ENCODE measurements at places on chromosomes 13 and 19. TPM values are rescaled to one million over a fixed set of nuclear protein-coding genes. Genes with fewer than 3 reads are reported as not detected.

GRCh38 chr13:93499991-93500390 lies 273.4 kb downstream of the GPC6 start:
- no peak overlapping the region for H3K27ac ChIP-seq
- no peaks in the 10 kb centered on the region for H3K27me3 ChIP-seq
- no peaks in the 10 kb centered on the region for H3K36me3 ChIP-seq
- H3K4me3 ChIP-seq = no peak overlapping the region

DNA sequence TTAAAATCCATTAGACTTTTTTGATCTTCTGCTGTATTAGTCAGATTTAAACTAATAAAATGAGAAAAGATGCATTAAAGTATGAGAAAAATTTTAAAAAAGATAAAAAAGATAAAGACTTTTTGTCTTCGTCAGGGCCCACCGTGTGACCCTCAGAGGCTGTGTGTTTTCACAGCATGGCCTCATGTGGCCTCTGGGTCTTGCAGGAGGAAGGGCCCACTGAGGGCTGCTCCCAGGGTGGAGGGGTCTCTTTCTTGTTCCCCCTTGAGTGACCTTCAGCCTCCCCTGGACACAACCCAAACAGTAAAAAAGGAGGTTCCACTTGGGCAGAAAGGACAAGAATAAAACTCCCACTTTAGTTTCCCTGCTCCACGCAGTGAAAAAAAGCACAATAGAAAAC lies 57.1 kb upstream of the RANBP3 start:
- no peak for DNase-seq
- no peaks in the 10 kb centered on the region for H3K4me1 ChIP-seq
- peak overlapping the region; percentile 83 for H3K27ac ChIP-seq

DNA sequence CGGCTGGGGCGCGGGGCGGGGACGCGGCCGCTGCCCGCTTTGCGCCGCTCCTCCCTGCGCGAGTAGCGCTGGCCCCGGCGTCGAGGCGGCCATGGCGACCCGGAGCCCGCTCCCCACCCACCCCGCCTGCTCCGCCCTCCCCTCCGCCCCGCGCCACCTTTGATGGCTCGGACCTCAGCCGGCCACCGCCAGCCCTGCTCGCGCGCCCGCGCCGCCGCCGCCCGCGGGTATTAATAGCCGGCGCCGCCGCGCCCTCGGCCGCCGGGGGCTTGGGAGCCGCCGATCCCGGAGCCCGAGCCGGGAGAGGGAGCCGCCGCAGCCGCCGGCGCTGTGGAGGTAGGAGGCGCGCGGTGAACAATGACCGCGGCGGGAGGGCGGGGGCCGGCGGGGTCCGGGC lies 261 bp downstream of the FARP1 start:
- peaks cover 25% of the 10 kb centered on the region for H3K4me1 ChIP-seq
- H3K4me3 ChIP-seq = no peak overlapping the region
- no peaks in the 10 kb centered on the region for H3K36me3 ChIP-seq
- H3K27me3 ChIP-seq = no peaks in the 10 kb centered on the region
- H3K27ac ChIP-seq = no peak overlapping the region

- H3K4me3 ChIP-seq = peak overlapping the region; percentile 57
- no peaks in the 10 kb centered on the region for H3K27me3 ChIP-seq
- H3K4me1 ChIP-seq = peaks cover 9% of the 10 kb centered on the region
- peak; percentile 48 for DNase-seq
- peak overlapping the region; percentile 47 for H3K27ac ChIP-seq
Measured at GRCh38 chr13:27953676-27954405, 15.3 kb downstream of the CDX2 start.

DNA sequence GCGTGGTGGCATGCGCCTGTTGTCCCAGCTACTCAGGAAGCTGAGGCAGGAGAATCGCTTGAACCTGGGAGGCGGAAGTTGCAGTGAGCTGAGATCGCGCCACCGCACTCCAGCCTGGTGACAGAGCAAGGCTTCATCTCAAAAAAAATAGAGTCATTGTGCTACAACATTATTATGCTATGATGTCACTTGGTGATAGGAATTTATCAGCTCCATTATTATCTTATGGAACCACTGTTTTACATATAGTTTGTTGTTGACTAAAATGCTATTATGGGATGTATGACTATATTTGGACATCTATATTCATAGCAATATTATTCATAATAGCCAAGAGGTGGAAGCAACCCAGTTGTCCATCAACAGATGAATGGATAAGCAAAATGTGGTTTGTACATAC lies 26.4 kb upstream of the SLC7A1 start:
- no peaks in the 10 kb centered on the region for H3K4me1 ChIP-seq
- no peak overlapping the region for H3K4me3 ChIP-seq
- H3K27me3 ChIP-seq = no peaks in the 10 kb centered on the region

DNA sequence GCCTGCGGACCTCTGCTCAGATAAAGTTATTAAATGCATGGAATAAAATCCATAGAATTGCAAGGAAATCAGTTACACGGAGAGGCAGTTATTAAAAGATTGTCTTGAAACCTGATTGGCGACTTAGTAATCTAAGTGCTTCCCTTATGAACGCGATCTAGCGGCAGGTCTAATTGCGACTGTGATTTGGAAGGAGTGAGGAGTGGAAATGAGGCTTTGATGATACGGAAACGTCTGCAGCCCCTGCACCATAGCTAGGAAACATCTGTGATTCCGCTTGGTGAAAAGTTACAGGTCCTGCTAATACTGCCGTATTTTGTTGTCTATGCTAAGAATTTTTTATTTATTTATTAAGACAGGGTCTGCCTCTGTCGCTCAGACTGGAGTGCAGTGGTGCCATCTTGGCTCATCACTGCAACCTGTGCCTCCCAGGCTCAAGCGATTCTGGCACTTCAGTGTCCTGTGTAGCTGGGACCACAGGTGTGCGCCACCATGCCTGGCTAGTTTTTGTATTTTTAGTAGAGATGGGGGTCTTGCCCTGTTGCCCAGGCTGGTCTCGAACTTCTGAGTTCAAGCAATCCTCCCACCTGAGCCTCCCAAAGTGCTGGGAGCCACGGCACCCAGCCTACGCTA lies 887 bp downstream of the NDUFS7 start:
- no peak for DNase-seq
- no peaks in the 10 kb centered on the region for H3K27me3 ChIP-seq
- H3K27ac ChIP-seq = peak overlapping the region; percentile 90
- H3K36me3 ChIP-seq = peaks cover 2% of the 10 kb centered on the region

DNA sequence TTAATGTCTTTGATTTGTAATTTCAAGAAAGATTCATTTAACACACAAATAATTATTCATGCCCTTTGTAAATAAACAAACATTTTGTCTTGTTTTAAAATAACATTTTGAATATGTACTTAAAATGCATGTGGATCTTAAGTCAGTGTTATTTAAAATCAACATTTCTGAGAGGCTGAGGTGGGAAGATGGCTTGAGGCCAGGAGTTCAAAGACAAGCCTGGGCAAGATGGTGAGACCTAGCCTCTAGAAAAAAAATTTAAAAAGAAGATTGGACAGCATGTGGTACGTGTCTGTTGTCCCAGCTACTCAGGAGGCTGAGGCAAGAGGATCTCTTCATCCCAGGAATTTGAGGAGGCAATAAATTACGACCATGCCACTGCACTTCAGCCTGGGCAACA lies 1268.2 kb downstream of the SLITRK1 start:
- H3K36me3 ChIP-seq = no peaks in the 10 kb centered on the region
- H3K27me3 ChIP-seq = no peaks in the 10 kb centered on the region
- no peak for DNase-seq
- H3K4me1 ChIP-seq = no peaks in the 10 kb centered on the region
- no peak overlapping the region for H3K4me3 ChIP-seq
- H3K27ac ChIP-seq = no peak overlapping the region

DNA sequence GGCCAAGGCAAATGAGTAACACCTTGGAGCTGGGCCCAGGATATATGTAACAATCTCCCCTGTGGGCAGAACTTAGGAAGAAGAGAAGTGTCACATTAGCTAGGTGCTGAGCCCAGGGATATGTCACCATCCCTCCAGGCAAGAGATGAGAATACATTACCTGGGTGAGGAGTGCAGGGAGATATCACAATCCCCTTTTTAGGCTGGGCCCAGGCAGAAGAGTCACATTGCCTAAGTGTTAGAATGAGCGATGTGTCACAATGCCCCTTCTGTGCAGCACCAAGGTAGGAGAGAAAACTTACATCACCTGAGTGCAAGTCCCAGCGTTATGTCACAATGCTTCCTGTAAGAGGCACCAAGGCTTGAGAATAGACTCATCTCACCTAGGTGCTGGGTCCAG lies 60.3 kb downstream of the ZNF726 start:
- H3K27ac ChIP-seq = no peak overlapping the region
- no peak for DNase-seq
- H3K36me3 ChIP-seq = no peaks in the 10 kb centered on the region

DNA sequence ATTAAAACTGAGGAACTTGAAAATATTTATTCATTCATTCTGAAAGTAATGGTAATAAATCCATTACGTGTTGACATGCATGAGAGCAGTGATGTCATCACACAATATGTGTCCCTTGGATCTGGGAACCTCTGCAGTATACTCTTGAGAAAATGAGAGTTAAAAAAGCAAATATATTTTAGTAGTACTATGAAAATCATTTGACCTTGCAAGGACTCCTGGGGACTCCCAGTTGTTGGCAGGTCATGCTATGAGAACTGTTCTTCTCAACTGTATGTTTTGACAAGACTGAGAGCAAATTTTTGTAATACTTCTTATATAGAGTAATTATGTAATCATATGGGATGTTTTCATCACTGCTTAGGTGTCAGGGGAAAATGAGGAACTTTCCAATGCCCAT lies 249.4 kb downstream of the PCCA start:
- no peak overlapping the region for H3K4me3 ChIP-seq
- no peak for DNase-seq
- peaks cover 74% of the 10 kb centered on the region for H3K36me3 ChIP-seq
- H3K27me3 ChIP-seq = no peaks in the 10 kb centered on the region

DNA sequence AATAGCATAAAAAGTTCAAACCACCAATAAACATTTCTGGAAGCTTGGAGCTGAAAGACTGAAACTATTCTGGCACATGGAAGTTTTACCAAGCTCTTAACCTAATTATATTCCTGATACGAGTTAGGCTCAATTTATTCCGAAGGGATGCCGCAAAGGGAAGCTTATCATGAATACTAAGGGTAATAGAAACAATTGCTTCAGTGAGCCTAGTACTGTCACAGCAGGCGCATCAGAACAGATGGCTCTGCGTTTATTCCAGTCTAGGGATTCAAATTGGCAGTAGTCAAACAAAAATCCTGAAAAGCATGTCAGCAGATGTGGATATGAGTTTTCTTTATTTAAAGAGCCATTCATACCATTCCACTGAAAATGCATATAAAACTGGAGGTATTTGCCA lies 779.5 kb downstream of the GPC5 start:
- H3K36me3 ChIP-seq = no peaks in the 10 kb centered on the region
- no peak overlapping the region for H3K27ac ChIP-seq
- H3K4me3 ChIP-seq = no peak overlapping the region
- H3K4me1 ChIP-seq = no peaks in the 10 kb centered on the region
- no peak for DNase-seq
- no peaks in the 10 kb centered on the region for H3K27me3 ChIP-seq

DNA sequence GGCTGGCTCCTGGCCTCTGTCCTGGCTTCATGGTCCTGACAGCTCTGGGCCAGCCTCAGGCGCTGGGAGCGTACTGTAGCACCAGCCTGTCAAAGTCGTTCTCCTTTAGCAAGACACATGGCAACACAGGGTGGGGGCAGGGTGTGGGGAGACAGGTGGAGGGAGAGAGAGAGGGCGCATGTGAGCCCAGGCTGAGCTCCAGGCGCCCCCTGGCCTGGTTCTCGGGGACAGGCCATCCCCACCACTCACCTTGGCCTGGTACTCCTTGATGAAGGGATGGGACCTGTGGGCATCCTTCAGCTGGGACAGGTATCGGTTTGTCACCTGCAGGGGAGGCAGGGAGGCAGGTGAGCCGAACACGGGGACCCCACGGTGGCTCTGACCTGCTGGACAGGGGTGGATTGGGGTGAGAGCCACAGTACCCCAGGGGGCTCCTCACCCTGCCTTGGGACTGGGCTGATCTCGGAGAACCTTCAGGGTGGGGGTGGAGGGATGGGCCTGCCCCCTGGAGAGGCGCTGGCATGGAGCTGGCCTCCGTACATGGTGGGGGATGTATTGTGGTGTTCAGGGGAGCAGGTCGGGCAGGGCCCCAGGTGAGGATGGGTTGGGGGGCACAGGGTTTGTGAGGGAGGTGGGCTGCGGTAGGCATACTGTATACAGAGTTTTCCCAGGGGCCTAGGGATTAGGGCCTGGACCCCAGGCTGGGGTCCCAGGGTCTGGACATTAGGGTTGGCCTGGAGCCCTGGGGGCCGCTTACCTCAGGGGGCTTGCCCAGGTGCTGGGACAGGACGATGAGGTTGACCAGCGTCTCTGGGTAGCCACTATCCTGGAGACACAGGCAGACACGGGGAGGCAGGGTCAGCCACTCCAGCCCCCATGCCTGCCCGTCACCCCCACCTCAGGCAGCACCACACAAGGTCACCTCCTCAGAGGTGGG lies 3.9 kb upstream of the CERS1 start:
- H3K27ac ChIP-seq = no peak overlapping the region
- no peaks in the 10 kb centered on the region for H3K27me3 ChIP-seq
- peaks cover 25% of the 10 kb centered on the region for H3K4me1 ChIP-seq

DNA sequence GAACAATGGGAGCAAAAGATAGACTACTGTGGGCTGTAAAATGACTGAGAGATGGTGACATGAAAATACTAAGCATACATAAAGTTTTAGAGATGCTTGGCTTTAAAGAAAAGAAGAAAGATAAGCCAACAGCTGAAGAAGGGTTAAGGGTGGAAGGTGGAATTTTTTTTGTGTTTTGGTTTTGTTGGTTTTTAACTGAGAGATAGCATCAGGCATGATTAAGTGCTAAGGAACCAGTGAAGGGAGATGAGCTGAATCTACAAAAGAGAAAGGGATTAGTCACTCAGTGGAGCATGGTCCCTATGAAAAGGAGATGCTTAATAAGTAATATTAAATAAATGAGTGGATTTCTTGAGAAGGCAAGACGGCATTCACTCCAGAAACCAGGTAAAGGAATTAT lies 12.5 kb upstream of the TBC1D4 start:
- no peaks in the 10 kb centered on the region for H3K27me3 ChIP-seq
- no peak for DNase-seq
- no peak overlapping the region for H3K4me3 ChIP-seq
- no peaks in the 10 kb centered on the region for H3K36me3 ChIP-seq
- H3K27ac ChIP-seq = no peak overlapping the region

GRCh38 chr19:54521022-54521859 lies 18.6 kb downstream of the LAIR2 start:
- no peak for DNase-seq
- H3K27me3 ChIP-seq = no peaks in the 10 kb centered on the region
- no peak overlapping the region for H3K27ac ChIP-seq

DNA sequence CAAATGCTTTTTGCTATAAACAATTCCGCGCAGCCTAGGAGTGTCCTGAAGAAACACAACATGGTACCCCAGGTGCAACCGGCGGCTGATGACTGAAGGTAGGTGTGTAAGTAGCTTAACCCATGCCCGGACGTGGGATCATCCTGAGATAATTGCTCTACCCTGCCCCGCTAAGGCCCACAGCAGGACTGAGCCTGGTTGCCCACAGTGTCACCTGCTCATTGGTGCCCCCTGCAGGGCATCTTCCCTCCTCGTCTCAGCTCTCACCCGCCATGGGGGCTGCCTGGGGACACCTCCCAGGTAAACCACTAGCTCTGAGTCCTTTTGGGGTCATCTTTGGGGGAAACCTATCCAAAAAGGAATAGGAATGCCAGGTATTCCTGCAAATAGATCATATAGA lies 22.3 kb downstream of the TMEM161A start:
- DNase-seq = no peak
- no peaks in the 10 kb centered on the region for H3K4me1 ChIP-seq
- H3K27me3 ChIP-seq = no peaks in the 10 kb centered on the region
- H3K4me3 ChIP-seq = no peak overlapping the region
- no peaks in the 10 kb centered on the region for H3K36me3 ChIP-seq

LATS2 gene
- total RNA-seq = 42.0 TPM

NOVA2 gene
- total RNA-seq = 6.9 TPM

ANGPTL8 gene
- not detected for total RNA-seq

FUT1 gene
- total RNA-seq = 3.6 TPM

PLVAP gene
- 142 TPM for total RNA-seq

PCSK4 gene
- total RNA-seq = 1.3 TPM

All from tibial nerve (tissue), 4 donors.